Activated CD4-positive, alpha-beta T cell treated with anti-CD3 and anti-CD28 coated beads for 36 hours (primary cell): ENCODE measurements at places on chromosomes 4 and X. TPM values are rescaled to one million over a fixed set of nuclear protein-coding genes. Genes with fewer than 3 reads are reported as not detected.

The KDR gene
- not detected for total RNA-seq

The FAM53A gene
- total RNA-seq: 2.0 TPM

The MXRA5 gene
- not detected for total RNA-seq

The AKAP4 gene
- total RNA-seq: not detected

The ZMAT1 gene
- 5.4 TPM for total RNA-seq

The VCX gene
- not detected for total RNA-seq

The ERCC6L gene
- 11.7 TPM for total RNA-seq

The NHS gene
- total RNA-seq: 6.7 TPM

The FIP1L1 gene
- total RNA-seq: 96.3 TPM

DNA sequence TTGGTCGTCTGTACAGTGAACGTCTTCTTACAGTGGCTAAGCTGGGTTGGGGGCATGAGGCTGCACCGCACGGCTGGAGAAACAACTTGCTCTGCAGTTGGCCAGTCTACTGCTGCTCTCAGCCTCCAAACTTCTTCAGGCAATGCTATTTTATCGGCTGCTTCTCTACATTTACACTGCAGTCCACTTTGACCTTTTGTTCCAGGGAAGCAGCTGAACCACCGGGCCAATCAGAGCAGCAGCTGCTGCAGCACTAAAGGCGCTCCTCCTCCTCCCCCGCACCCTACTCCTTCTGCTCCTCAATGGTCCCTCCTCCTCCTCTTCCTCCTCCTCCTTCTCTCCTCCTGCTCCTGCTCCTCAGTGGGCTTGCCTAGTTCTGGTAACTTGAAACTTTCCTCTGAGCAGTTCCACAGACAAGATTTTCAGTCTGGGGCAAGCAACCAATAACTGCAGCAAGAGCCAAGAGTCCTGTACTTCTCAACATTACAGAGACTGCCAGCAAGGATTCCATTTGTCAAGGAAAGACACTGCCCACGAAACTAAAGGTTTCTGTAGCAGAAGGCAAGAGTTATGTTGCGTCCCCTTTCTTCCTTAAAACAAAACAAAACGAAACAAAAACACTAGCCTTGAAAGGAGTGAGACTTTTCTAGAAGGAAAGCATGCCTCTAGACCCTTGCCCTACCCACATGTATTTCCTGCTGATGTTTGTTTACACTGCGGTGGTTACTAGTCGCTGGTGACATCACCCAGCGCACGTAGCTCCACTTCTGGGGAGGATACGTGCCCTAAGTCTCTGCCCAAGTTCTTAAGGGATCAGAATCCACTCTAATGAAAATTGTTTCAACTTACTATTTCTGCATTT is 125.7 kb upstream of the NAP1L5 start:
- no peaks in the 10 kb centered on the region for H3K27me3 ChIP-seq
- H3K4me1 ChIP-seq: peaks cover 38% of the 10 kb centered on the region
- no peaks in the 10 kb centered on the region for H3K36me3 ChIP-seq
- H3K27ac ChIP-seq: peak overlapping the region; percentile 88
- H3K4me3 ChIP-seq: peak overlapping the region; percentile 77

DNA sequence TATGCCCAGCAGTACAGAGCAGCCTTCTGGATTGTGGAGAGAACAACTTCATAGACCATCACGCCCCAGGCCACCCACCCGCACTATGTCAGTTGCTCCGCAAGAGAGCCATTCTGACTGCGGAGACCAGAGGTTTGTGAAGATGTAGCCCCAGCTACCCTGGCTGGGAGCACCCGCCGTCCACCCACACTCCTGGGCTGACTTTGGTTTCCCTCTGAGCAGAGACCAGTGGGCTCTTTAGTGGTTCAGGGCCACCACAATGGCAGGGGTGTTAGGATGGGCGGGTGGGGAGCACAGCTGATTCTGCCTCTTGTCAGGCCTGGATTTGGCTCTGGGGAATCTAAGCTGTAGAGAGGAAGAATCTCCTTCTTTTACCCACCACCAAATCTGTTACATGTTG is 313.4 kb downstream of the LDB2 start:
- no peaks in the 10 kb centered on the region for H3K27me3 ChIP-seq
- H3K36me3 ChIP-seq: no peaks in the 10 kb centered on the region
- H3K4me1 ChIP-seq: no peaks in the 10 kb centered on the region
- no peak overlapping the region for H3K4me3 ChIP-seq
- no peak for DNase-seq

DNA sequence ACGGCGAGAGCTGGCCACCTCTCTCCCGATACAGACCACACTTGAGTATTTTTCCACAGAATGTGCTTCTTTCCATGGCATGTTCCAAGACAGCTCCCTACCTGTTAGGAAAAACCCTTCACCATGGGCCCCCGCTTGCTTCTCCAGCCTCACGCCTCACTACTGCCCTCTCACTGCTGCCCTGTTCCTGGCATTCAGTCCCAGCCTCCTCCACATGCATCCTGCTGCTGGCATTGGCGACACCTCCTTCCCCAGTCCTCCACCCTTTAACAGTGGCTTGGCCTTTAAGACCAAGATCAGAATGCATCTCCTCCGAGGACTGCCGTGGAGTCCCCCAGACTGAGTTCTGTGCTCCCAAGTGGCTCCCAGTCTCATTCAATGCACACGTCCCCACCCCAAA is 10.7 kb downstream of the PNMA6F start:
- no peaks in the 10 kb centered on the region for H3K36me3 ChIP-seq
- no peaks in the 10 kb centered on the region for H3K4me1 ChIP-seq
- H3K4me3 ChIP-seq: no peak overlapping the region
- no peaks in the 10 kb centered on the region for H3K27me3 ChIP-seq
- no peak overlapping the region for H3K27ac ChIP-seq

- no peak overlapping the region for H3K4me3 ChIP-seq
- no peaks in the 10 kb centered on the region for H3K4me1 ChIP-seq
- H3K27ac ChIP-seq: no peak overlapping the region
- peaks cover 13% of the 10 kb centered on the region for H3K27me3 ChIP-seq
These were observed 14.0 kb downstream of the SORCS2 start for GRCh38 chr4:7206385-7206784.

DNA sequence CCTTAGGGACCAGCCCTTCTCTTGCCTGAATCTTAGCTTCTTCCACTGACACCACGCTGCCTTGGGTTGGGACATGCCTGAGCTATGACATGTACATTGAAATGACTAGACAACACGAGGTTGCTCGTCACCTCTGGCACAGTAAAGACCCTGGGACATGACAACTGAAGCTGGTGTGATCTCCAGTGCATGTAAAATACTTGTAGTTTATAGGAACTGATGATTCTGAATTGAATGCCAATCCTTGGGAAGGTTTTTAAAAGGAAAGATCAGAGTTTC is 100.7 kb upstream of the PGRMC2 start:
- H3K27ac ChIP-seq: no peak overlapping the region
- H3K27me3 ChIP-seq: no peaks in the 10 kb centered on the region
- no peaks in the 10 kb centered on the region for H3K36me3 ChIP-seq
- H3K4me1 ChIP-seq: no peaks in the 10 kb centered on the region
- no peak overlapping the region for H3K4me3 ChIP-seq
- DNase-seq: no peak

DNA sequence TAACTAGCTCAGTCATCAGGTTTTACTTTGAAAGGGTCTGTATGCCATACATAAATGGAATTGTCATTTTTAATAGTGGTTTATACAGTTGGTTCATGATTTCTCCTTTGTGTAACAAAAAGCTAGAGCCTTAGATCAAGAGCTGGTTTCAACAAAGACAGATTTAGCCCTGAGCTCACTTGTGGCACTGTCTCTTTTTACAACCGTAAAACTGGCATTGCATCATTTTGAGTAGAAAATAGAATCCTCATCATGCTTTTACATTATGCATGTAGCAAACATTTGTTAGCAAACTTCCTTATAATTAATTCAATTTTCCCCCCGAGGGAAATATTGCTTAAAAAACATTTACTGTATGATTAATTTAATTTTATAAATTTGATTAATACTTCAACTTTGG is 1871.5 kb downstream of the ARAP2 start:
- no peak for DNase-seq
- no peak overlapping the region for H3K27ac ChIP-seq
- no peaks in the 10 kb centered on the region for H3K4me1 ChIP-seq
- H3K27me3 ChIP-seq: no peaks in the 10 kb centered on the region
- no peak overlapping the region for H3K4me3 ChIP-seq

DNA sequence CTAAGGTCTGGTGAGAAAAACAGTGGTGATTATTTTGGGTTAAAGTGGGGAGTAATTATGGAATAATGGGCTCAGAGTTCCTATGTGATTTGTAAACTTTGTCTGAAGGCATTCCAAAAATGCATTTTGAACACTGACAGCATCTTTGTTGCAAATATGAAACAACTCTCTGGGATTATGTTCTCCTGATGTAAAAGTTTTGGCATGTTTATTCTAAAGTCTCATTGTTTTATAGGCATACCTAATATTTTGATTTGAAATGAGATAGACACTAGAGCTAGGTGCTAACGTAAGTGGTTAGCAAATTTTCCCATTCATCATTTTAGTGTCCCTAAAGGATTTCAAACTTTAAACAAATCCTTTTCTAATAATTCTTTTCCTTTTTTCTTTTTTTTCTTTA is 140.9 kb upstream of the ANXA3 start:
- no peak overlapping the region for H3K27ac ChIP-seq
- no peaks in the 10 kb centered on the region for H3K36me3 ChIP-seq
- H3K4me3 ChIP-seq: no peak overlapping the region
- no peaks in the 10 kb centered on the region for H3K4me1 ChIP-seq

GRCh38 chrX:31572360-31572759 is 500.5 kb upstream of the FTHL17 start:
- H3K4me1 ChIP-seq: no peaks in the 10 kb centered on the region
- H3K36me3 ChIP-seq: no peaks in the 10 kb centered on the region
- no peak for DNase-seq
- no peaks in the 10 kb centered on the region for H3K27me3 ChIP-seq

GRCh38 chrX:40831750-40832149 is 96.4 kb upstream of the MED14 start:
- DNase-seq: no peak
- H3K27me3 ChIP-seq: no peaks in the 10 kb centered on the region
- no peak overlapping the region for H3K27ac ChIP-seq
- H3K4me3 ChIP-seq: no peak overlapping the region
- H3K4me1 ChIP-seq: no peaks in the 10 kb centered on the region

DNA sequence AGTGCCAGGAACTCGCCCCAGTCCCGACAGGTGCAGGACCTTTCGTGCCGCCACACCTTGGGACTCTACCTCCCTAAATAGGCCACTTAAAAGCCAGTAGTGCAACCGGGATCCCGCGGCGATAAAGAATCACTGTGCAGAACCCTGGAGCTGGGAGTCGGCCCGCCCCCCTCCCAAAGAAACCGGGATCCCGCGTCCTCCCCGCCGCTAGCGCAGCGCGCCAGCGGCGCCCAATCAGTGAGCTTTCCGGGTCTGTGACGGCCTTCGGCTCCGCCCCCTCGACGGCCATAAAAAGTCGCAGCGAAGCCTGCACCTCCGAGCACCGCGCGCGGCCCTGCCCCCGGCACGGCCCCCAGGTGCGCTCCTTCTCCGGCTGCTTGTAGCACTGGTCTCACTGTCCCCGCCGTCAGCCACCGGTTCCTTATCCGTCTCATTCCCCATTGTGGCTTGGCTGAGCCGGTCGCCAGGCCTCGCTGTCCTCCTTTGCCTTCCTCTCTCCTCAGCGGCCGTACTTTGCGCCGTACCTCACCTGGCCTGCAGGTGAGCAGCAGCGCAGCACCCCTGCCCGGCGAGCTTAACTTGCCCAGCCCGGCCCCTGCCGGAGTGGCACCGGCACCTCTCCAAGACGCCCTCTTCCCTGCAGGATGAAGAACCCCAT is at the start of gene LRAT:
LRAT (plus strand) TSS at position 318 of the 658 bp plus-strand sequence; CDS start at position 645, 327 bp downstream.
- peaks cover 16% of the 10 kb centered on the region for H3K4me1 ChIP-seq
- peak within 1 kb of the TSS; percentile 64 for H3K4me3 ChIP-seq
- DNase-seq: peak; percentile 67

GRCh38 chr4:67873116-67873515 is 10.7 kb downstream of the TMPRSS11D start:
- DNase-seq: no peak
- H3K36me3 ChIP-seq: no peaks in the 10 kb centered on the region
- H3K4me1 ChIP-seq: no peaks in the 10 kb centered on the region
- H3K27ac ChIP-seq: no peak overlapping the region
